Immature natural killer cell (primary cell): ENCODE measurements at places on chromosomes 13 and 19. TPM values are rescaled to one million over a fixed set of nuclear protein-coding genes. Genes with fewer than 3 reads are reported as not detected.

DNA sequence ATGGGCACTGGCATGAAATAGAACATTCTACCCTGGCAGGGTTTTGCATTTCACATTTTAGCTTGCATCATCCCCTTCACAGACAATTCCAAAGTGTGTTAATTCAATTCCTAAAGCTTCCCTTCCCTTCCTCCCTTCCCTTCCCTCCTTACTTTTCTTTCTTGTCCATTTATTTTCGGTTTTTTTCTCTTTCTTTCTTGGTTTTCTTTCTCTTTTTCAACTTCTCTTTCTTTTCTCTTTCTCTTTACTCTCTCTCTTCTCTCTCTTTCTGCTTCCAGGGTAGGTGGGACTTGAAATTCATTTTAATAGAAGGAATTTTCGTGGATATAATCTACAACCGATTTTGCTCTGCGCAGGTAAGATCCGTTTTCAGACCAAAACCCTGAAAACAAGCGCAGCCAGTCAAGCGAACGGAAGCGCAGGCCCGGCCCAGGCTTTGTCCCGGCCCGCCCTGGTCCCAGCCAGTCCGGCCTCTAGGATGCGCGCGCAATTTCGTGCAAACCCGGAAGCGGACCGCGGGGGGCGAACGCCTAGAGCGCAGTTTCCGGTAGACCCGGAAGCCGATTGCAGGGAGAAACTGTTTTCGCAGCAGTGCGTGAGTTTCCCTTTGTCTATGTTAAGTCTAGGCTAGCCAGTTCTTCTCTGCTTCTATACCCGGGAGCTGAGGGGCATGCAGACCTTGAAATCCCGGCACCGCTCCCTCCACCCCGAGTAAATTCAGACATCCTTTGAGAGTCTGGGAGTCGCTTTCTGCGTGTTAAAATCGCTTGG is at the start of gene ZNF528:
Gene ZNF528, plus strand, starts transcription at position 540 of the 771 bp plus-strand sequence. CDS start 4,165 bp downstream, outside the sequence.
- DNase-seq: peak; percentile 91

The RINL gene
- polyA plus RNA-seq: 64.9 TPM

- DNase-seq: no peak
Observed at GRCh38 chr19:35673121-35673804, 6.9 kb downstream of the UPK1A start.

- no peak for DNase-seq
Observed at GRCh38 chr13:84528408-84529070, 646.3 kb upstream of the SLITRK1 start.

The PRKCG gene
- polyA plus RNA-seq: not detected

GRCh38 chr19:17616961-17617806 is 61.7 kb downstream of the COLGALT1 start:
- DNase-seq: no peak

The FGF21 gene
- polyA plus RNA-seq: not detected

GRCh38 chr19:670609-671075 is 5.5 kb upstream of the FSTL3 start:
- no peak for DNase-seq

GRCh38 chr13:95337597-95337996 is 36.3 kb upstream of the ABCC4 start:
- DNase-seq: no peak

DNA sequence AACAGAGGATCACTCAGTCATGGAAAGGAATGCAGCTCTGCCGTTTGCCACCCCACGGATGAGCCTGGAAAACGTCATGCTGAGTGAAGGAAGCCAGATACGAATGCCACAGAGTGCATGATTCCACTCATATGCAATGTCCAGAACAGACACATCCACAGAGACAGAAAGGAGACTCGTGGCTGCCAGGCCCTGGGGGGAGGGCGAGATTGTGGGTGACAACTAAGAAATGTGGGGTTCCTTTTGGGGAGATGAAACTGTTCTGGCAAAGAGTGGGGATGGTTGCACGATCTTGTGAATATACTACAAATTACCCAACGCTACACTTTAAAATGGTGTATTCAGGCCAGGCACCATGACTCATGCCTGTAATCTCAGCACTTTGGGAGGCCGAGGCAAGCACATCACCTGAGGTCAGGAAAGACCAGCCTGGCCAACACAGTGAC is 27.2 kb upstream of the NAPA start:
- DNase-seq: peak; percentile 27

The ARRDC2 gene
- polyA plus RNA-seq: 31.4 TPM

The PSG11 gene
- not detected for polyA plus RNA-seq

GRCh38 chr13:44296856-44297255 is 76.8 kb upstream of the SERP2 start:
- no peak for DNase-seq

DNA sequence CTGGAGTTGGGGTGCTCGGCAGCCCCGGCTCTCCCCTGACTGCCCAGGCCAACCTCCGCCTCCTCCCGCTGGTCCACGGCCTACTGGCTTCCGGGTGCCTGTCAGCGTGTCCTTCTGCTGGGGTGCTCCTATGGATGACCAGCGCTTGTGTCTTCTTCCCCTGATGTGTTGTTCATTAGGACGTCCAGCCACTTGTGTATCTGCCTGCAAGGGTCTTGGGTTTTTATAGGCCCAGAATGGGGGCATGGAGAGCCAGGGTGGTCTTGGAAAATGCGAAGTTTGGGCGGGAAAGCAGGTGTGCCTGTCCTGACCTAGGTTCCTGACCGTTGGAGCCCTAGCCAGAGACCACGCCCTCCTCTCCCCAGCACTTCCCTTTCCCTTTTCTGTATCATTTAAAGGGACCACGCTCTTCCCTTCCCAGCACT is 139.8 kb downstream of the SLITRK5 start:
- no peak for DNase-seq

The KLK15 gene
- polyA plus RNA-seq: not detected

- DNase-seq: no peak
Observed at GRCh38 chr19:718251-718951, 9.7 kb downstream of the PALM start.

The ZNF791 gene
- 12.9 TPM for polyA plus RNA-seq

- no peak for DNase-seq
Observed at GRCh38 chr13:51291341-51291740, 48.1 kb upstream of the SERPINE3 start.

DNA sequence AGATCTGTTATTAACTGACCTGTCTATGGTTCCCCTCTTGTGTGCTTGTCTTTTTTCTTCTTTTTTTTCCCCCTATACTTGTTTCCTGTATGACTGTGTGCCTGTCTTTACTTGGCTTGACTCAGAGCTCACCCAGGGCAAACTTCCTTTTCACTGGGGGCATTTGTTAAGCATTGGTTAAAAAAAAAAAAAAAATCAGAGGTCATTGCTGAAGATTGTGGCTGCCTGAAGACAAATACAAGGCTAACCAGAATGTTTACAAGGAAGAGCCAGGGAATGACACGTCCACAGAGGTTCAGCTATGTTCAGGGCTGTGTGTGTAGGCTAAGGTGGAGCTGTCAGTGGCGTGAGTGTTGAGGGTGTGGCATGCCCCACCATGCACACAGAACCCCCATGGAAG is 47.1 kb downstream of the LNX2 start:
- DNase-seq: no peak

DNA sequence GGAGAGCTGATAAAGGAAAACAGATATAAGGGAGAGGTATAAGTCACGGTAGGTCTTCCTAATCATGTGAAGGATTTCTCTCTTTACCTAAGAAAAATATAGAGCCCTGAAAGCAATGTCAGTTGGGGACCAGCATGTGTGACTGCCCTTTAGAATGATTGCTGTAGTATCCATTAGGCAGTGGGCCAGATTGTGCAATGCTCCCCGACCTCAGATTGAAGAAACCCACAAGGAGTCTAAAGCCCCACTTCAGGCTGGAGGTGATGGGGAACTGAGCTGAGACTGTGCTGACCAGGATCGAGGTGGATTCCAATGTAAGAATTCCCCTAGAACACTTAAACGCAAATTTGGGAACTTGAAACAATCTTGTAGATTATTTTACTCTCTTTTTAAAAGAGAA is 614.4 kb downstream of the LIG4 start:
- no peak for DNase-seq

- no peak for DNase-seq
Observed at GRCh38 chr13:111541752-111542529, 221.5 kb downstream of the TEX29 start.

- DNase-seq: no peak
Observed at GRCh38 chr13:75454497-75454896, 27.5 kb downstream of the TBC1D4 start.

The PIN1 gene
- polyA plus RNA-seq: 227 TPM

The ADPRHL1 gene
- not detected for polyA plus RNA-seq

DNA sequence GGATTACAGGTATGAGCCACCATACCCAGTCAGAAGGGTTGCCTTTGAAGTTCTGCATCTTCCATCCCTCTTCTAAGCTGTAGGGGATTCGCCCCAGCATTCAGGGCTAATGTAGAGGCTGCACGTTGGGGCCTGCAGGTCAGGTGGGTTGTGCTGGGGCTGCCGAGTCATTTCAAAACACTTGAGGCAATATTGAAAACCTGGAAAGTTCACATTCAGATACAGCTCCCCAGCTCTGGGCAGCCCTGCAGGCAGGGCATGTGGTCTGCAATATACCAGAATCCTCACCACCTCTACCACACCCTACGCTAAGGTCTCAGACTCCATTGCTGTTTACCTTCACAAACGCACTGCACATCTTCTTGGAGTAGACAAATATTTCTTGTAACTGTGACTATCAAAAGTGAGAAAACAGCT is 24.6 kb downstream of the CCNE1 start:
- no peak for DNase-seq

The WBP4 gene
- 4.4 TPM for polyA plus RNA-seq

DNA sequence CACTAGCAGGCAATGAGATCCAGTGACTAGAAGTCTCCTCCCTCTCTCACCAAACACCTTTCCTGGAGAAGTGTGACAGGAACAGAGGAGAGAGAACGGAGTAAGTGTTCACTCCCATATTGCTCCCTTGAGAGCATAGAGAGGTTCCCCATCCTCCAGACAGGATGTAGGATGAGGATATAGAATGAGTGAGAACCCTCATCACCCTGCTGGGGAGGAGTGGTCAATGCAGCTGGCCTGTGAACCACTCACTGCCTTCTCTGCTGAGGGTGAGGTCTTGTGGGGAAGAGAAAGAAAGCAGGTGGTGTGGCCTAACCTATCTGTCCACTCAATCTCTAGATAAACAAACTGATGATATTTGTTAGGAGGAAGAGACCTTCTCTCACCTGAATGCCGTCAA is 386.6 kb downstream of the PCDH20 start:
- no peak for DNase-seq

The ELSPBP1 gene
- not detected for polyA plus RNA-seq

The C13orf42 gene
- polyA plus RNA-seq: not detected

GRCh38 chr19:14006766-14007562 is 844 bp upstream of the RFX1 start:
- no peak for DNase-seq

- DNase-seq: peak; percentile 89
Observed at GRCh38 chr19:4400135-4400936, at the start of gene SH3GL1. SH3GL1 (minus strand) TSS chr19:4400547; CDS start chr19:4400368, 179 bp downstream.

The GJB6 gene
- not detected for polyA plus RNA-seq

GRCh38 chr19:38744874-38745273 is 600 bp upstream of the CAPN12 start:
- no peak for DNase-seq

GRCh38 chr13:54226876-54227275 is 1198.3 kb downstream of the OLFM4 start:
- DNase-seq: no peak

DNA sequence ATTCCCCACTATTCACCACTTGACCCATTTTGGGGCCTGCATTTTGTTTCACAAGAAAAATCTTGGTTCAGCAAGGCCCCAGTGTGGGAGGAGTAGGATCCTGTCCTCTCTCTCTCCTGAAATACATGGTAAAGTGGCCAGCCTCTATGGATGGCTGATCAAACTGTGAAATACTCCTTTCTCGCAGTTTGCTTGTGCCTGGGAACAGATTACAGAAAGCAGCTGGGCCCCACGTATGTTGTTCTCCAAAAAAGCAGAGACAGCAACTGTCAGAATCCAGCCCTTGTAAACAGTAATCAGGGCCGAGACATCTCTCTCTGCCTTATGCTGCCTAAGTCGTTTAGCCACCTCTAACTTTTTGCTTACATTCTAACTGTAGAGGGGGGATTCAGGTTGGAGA is 61.0 kb upstream of the RAP2A start:
- no peak for DNase-seq

DNA sequence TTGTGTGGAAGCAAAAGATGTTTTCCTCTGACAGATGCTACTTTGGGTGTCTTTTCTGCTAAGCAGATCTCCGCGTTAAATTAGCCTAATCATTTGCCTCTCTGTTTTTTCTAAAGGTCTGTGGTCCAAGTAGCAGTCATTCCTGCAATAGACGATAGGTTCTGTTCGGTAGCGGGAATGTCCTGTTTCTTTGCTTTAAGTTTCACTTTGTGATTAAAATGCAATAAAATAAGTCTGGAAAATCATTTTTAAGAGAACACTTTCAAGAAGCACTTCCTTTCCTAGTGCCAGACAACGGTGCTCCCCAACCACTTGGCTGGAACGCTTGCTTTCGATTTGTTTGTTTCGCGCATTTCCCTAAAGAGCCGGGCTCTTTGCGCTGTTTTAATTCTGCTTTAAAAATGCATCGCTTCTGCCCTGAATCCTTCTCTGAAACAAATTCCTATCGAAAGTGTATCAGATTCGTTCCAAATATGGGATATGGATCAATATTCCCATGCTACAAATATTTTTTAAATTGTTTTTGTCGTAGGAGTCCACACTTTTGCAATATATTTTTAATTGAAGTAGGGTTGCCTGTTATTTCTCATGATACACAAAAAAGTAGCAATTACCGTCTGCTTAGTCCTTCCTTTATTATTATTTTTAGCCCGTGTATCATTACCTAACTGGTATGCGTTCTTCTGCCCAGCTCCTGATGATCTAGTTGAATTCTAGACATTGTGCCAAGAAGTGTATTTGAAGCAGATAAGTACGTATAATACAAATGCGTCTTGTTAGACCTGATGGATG is 14.2 kb downstream of the ZIC2 start:
- no peak for DNase-seq

The FFAR2 gene
- 1.6 TPM for polyA plus RNA-seq

- no peak for DNase-seq
Observed at GRCh38 chr13:31963631-31964030, 67.9 kb upstream of the FRY start.

DNA sequence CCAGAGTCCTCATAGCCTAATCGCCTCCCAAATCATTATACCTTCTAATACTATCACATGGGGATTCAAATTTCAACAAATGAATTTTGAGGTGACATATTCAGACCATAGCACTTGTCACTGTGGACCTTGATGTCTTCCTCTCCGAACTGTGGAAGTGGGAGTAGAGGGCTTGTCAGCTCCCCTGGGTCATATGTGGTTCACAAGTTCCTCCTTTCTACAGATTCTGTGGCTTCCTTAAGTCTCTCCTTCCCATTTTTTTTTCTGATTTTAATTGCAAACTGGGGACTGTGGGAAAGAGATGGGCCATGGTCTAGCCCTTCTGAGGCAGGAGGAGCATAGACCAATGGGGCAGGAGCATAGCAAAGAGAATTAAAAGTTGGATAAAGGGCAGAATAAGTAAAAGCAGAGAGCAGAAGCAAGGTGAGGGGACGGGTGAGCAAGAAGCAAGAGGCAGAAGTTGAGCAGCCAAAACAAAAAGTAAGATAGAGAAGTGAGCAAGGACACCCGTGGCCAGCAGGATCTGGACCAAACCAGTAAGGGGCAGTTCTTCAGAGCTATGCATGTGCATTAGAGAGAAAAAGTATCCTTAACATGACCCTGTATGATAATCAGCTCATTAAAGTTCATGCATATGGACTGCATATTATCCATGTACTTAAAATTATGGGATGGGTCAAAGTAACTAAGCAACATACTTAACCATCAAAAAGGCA is 2.6 kb upstream of the SIGLEC7 start:
- no peak for DNase-seq

- no peak for DNase-seq
Observed at GRCh38 chr13:106354961-106355360, 180.5 kb downstream of the EFNB2 start.

GRCh38 chr13:40401911-40402776 is 264.3 kb downstream of the FOXO1 start:
- peak; percentile 20 for DNase-seq

GRCh38 chr19:10292789-10293636 is 3.3 kb downstream of the ICAM5 start:
- DNase-seq: no peak
